Renal cortical epithelial cell (primary cell): ENCODE measurements at places on chromosomes 16 and 17. TPM values are rescaled to one million over a fixed set of nuclear protein-coding genes. Genes with fewer than 3 reads are reported as not detected.

DNA sequence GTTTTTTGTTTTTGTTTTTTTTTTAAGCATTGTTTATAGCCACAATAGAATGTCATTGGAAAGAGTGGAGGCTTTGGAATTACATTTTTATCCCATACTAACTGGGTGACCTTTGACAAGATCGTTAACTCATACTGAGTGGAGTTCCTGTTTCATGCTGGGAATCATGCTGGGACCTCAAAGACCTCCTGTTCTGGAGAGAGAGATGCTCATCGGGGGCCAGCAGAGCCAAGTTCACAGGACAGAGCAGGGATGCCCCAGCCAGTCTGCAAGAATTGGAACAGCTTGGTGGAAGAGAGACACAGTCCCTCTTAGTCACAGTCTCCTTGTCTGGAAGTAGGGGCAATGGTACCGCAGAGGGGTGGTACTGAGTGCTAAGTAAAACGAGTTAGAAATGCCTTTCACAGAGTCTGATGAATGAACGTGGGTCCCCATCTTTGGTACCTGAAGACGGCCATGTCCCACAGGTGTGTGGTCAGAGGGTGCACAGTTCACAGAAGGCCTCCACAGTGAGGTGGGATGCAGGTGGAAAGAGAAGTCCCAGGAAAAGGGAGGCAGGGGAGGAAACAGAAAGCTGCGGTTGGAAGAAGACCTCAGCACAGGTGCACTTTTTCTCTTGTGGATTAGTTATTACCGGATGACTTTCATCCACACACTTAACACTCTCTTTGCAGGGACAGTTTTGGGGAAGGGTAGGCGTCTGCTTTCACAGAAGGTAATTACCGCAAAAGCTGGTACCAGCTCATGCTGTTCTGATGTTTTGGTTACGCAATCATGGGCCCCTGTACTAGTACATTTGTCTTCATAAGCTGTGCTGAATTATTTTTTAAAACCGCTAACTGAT is 147.8 kb downstream of the PRKCA start:
- DNase-seq = no peak

DNA sequence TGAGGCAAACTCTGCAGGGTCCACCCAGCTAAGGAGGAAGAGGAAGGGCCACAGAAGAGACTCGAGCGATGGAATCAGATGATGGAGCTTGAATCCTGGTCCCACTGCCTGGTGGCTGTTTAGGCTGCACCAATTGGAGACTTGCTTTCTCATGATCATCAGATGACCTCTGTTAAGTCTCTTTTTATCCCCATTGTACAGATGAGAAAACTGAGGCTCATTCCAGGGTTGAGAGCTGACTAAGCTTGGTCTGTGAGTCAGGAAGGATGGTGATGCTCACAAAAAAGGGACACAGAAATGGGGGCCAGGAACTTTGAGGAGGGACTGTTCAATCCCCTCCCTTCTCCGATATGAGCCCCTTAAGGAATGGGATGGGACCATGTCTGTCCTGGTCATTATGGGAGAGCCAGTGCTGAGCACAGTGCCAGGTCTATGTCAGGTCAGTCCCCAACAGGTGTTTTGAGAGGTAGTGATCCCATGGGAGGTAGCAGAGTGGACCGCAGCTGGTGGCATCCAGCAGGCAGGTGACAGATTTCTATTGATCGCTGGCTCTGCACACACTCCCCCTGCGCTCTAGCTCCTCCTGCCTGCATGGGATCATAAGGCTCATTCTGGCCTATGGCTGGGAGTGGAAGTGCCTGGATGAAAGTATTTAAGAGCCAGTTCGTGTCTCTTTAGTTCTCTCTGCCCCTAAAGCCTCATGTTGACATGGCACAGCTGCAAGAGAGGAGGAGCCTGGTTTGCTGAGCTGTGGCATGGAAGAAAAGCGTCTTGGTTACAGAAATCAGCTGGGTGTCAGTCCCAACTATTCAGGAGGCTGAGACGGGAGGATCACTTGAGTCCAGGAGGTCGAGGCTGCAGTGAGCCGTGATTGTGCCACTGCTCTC is 27.2 kb downstream of the SNX20 start:
- DNase-seq = no peak

DNA sequence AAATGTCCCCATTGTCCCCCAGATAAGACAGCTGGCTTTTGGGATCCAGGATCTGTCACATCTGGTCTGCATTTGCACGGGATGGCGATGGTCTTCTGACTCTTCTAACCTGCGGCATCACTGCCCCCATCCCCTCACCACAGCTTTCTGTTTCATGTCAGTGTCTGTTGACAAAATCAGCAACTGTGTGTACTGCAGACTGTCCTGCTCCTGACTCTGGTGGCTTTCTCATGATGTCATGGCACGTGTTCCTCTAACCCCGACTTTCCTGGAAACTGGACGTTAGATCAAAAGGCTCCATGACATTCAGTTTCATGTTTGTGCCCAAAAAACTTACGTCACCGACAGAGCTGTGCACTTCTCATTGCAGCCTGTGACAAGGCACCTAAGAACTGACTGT is 30.1 kb upstream of the CPNE2 start:
- DNase-seq = no peak

DNA sequence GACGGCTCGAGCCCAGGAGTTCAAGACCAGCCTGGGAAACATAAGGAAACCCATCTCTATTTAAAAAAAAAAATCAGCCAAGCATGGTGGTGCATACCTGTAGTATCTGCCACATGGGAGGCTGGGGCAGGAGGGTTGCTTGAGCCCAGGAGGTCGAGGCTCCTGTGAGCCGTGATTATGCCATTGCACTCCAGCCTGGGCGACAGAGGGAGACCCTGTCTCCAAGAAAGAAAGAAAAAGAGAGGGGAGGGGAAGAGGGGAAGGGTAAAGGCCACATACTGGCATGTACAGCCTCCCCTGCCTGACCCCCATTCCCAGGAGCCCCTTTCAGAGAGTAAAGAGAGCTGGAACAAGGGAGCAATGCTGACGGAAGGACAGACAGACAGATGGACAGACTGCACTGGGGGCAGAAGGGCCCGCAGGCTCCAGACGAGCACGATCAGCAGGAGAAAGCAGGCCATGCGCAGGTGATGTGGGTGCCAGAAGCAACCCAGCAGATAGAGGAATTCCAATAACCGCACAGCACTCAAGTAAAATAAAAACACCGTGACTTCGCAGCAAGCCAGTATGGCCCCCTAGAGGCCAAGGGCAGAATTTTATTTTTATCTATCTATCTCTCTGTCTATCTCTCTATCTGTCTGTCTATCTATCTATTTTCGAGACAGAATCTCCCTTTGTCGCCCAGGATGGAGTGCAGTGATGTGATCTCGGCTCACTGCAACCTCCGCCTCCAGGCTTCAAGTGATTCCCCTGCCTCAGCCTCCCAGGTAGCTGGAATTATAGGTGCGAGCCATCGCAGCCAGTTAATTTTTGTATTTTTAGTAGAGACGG is 27.1 kb upstream of the SNN start:
- peak; percentile 76 for DNase-seq

- no peak for DNase-seq
These were observed 14.0 kb upstream of the RBFOX1 start for GRCh38 chr16:7318686-7319085.

GRCh38 chr17:28057731-28058246 is 15.3 kb downstream of the NLK start:
- peak; percentile 84 for DNase-seq

GRCh38 chr16:2777903-2778629 is 986 bp upstream of the ELOB start:
- peak; percentile 26 for DNase-seq

- DNase-seq = no peak
These were observed 46.7 kb downstream of the STAT3 start for GRCh38 chr17:42341568-42341967.

DNA sequence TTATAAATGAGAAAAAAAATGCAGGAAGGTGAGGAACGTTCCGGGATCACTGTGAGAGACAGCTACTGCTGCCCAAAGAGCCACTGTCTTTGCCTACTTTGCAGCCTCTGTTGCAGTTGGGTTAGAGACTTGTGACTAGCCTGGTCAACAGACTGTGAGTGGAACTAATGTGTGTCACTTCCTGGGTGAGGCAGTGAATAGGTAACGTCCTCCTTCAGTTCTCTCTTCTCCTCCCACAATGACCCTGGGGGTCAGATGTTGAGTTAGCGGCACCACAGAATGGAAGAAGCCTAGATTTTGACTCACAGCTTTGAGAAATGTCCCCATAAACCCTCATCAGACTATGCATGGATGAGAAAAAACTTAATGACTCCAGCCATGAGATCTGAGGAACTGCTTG is 5.2 kb downstream of the C16orf46 start:
- peak; percentile 89 for DNase-seq

DNA sequence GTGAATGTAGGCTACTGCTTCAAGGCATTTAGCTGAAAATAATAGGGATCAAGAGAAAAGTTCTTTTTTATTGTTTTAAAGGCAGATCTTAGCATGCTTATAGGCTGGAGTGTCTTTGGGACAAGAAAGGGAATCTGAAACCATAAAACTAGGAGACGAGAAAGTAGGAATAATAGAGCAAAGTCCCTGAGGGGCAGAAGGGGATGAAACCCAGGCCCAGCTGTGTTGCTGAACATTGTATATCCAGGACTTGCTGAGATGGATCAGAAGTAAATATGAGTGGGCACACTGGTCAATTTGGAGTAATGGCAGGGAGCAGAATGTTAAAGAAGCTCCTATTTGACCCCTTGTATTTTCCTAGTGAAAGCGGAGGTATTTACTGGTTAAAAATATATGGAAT is 9.3 kb downstream of the ZNF689 start:
- no peak for DNase-seq

- DNase-seq = peak; percentile 86
These were observed 14.4 kb downstream of the SLFN5 start for GRCh38 chr17:35257208-35257659.

GRCh38 chr16:24609740-24610415 is 70.5 kb downstream of the RBBP6 start:
- DNase-seq = peak; percentile 70

The CES4A gene
- total RNA-seq = 2.1 and 13.6 TPM in 2 replicates

The UBE2Z gene
- total RNA-seq = 71.5 and 97.1 TPM in 2 replicates

The NPEPPS gene
- total RNA-seq = 168 and 387 TPM in 2 replicates

The TRPV2 gene
- total RNA-seq = 5.4 and 14.5 TPM in 2 replicates

The P2RX5 gene
- 2.9 and 19.3 TPM in 2 replicates for total RNA-seq

The MYH1 gene
- not detected in 2 replicates for total RNA-seq

The EXOSC6 gene
- total RNA-seq = 28.0 and 28.7 TPM in 2 replicates

The PLLP gene
- 20.6 and 66.5 TPM in 2 replicates for total RNA-seq

The NPIPB6 gene
- 0.30 and 0.69 TPM in 2 replicates for total RNA-seq

The TNFSF12 gene
- 4.2 and 15.5 TPM in 2 replicates for total RNA-seq
